Endodermal cell (in vitro differentiated cells): ENCODE measurements at places on chromosomes 11 and 22.

GRCh38 chr11:28773606-28774005, 665.4 kb downstream of the METTL15 start:
- peak; percentile 46 for DNase-seq

- DNase-seq = no peak
Observed at GRCh38 chr11:91857179-91857578, 367.4 kb upstream of the FAT3 start.

DNA sequence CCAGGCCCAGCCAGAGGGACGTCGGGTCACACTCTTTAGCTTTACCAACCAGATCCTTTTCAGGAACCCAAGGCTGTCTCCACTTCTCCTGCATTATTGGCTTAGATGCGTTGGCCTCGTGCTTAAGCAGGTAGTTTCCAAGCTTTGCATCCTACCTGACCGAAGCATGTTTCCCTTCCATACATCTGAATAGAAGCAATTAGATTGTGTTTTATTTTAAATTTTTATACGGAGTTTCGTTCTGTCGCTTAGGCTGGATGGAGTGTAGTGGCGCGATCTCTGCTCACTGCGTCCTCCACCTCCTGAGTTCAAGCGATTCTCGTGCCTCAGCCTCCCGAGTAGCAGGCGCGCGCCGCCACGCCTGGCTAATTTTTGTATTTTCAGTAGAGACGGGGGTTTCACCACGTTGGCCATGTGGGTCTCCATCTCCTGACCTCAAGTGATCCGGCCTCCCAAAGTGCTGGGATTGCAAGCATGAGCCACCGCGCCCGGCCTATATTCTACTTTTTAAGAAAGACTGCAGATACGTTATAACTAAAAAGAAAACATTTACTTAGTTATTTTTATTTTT, 677 bp downstream of the DYNC2H1 start:
- peak; percentile 59 for DNase-seq

- no peak for DNase-seq
Observed at GRCh38 chr11:9206496-9206895, 58.7 kb downstream of the DENND5A start.

DNA sequence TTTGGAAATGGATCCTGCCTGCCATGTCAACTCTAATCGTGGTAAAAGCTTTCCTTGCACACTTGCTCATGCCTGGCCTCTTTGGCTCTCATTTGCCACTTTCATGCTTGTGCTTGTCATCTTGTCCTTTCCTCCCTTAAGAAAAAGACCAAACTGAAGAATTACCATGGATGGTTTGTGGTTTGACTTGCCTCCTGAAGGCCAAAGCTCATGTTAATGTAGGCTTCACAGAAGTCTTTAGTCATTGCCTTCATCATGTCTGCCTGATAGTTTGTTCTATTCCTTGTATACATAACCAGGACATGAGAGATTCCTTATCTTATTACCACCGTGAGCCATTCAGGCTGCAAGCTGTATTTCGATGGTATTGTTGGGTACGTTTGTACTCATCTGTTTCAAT, 17.3 kb downstream of the TEAD1 start:
- DNase-seq = no peak

GRCh38 chr11:24623121-24623520, 126.3 kb downstream of the LUZP2 start:
- DNase-seq = no peak

DNA sequence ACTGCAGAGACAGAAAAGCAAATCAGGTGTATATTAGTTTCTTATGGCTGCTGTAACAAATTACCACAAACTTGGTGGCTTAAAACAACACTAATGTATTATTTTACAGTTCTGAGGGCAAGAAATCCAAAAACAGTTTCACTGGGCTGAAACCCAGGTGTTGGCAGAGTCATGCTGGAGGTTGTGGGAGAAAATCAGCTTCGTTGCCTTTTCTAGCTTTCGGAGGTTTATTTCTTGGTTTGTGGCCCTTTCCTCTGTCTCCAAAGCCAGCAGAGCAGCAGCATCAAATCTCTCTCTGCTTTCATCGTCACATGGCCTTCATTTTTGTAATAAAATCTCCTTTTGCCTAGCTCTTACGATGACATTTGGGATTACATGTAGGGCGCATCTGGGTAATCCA, 33.0 kb upstream of the OR6M1 start:
- DNase-seq = no peak

GRCh38 chr22:40412441-40412840, 42.0 kb downstream of the SGSM3 start:
- no peak for DNase-seq

GRCh38 chr11:46475926-46476545, 84.5 kb upstream of the CHRM4 start:
- no peak for DNase-seq

- DNase-seq = no peak
Observed at GRCh38 chr11:112534208-112534607, 273.5 kb upstream of the PLET1 start.
